ENCODE measurements at places on chromosomes 2 and 18.

DNA sequence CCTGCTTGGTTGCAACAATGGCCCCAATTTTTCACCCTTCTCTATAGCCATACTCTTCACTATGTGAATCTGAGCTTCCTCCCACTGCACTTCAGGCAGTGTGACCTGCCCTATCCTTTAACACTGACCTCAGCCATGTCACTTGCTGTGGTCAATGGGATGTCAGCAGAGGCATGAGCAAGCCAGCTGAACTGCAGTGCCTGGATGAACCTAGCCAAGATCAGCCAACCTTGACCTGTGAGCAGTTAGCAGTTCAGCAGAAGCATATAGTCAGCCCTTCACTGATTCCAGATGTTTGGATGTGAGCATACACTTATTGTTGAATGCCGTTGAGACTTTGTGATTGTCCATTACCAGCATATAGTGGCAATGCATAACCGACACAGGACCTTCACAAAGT, 63.4 kb upstream of the BOD1L2 start:
- DNase-seq: no peak

DNA sequence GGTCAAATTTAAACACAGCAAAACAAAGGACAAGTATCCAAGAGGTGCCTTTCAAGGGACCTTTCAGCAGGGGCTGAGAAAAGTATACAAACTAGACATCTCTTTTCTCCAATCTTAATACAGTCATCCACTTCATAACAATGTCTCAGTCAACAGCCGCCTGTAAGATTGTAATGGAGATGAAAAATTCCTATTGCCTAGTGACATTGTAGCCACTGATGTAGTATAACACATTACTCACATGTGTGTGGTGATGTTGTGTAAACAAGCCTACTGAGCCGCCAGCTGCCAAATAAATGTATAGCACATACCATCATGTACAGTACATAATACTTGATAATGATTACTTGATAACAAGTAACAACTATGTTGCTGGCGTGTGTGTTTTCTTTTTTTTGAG, 31.0 kb downstream of the VIT start:
- DNase-seq: no peak

- no peak for DNase-seq
Measured at GRCh38 chr18:907885-908757, 3.5 kb downstream of the ADCYAP1 start.

- DNase-seq: no peak
Measured at GRCh38 chr2:44290261-44290660, 15.0 kb downstream of the SLC3A1 start.

Measured in activated gamma-delta T cell treated with Interleukin-2 at 50 U/mL for 16 hours (primary cell).